BJ (cell line): ENCODE measurements at places on chromosomes 5 and 9.
A peak's percentile ranks its signal among the peaks of the same experiment; 100 is the strongest.

DNA sequence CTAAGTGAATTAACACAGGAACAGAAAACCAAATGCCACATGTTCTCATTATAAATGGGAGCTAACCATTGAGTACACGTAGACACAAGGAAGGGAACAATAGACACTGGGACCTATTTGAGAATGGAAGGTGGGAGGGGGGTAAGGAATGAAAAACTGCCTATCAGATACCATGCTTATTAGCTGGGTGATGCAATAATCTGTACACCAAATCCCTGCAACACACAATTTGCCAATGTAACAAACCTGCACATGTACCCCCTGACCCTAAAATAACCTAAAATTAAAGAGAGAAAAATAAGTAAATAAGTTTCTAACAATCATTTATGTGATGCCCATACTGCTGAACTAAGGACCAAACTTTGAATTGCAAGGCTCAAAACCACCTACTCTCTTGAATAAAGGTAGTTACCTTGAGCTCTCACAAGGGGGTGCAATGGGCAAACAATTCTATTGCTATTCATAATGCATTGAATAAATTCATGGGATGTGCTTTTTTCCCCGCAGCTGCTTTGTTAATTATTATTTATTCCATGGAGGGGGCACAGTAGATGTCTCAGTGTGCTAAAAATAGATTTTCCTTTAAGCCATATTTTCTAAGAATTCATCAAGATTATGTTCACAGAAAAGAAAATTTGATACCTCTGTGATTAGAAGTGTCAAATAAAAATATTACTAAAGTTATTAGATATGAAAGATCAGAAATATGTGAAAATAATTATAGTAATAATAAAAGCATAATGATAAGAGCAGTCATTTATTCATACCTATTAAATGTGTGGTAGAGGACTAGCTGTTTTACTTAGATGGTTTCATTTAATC, 76.2 kb upstream of the PTPN3 start:
- DNase-seq = peak; percentile 9

- DNase-seq = no peak
These were observed 35.2 kb downstream of the LMNB1 start for GRCh38 chr5:126812199-126812570.

GRCh38 chr9:125758986-125759763, 12.0 kb downstream of the PBX3 start:
- no peak for DNase-seq

GRCh38 chr5:14700478-14701436, 36.2 kb downstream of the OTULIN start:
- DNase-seq = no peak

DNA sequence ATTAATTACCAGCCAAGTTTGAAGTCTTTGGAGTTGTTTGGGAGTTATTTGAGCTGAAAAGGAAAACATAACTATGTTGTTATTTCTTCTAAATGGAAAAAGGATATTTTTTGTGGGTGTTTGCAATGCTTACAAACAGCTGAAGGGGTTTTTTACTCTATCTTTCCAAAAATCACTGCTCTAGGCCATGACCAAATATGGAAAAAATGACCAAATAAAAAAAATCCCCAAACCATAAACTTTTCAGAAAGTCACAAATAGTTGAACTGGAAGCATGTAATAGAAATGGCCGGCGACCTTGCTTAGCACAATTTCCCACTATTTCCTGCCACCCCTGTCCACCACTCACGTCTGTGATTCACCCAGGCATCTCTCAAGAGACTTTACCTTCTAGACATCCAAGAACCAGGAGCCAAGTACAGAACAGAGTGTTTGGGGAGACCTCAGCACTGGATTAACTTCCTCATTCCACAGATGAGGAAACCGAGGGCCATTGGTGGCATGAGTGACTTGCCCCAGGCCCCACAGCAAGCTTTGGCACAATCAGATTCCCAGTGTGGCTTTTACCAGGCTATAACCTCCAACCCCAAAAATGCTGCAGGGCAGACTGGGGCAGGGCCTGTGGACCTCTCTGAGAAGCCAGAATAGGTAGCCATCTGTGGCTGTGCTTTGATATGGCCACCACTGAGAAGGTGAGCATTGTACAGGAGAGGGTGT, 84.5 kb downstream of the NRG2 start:
- DNase-seq = no peak

DNA sequence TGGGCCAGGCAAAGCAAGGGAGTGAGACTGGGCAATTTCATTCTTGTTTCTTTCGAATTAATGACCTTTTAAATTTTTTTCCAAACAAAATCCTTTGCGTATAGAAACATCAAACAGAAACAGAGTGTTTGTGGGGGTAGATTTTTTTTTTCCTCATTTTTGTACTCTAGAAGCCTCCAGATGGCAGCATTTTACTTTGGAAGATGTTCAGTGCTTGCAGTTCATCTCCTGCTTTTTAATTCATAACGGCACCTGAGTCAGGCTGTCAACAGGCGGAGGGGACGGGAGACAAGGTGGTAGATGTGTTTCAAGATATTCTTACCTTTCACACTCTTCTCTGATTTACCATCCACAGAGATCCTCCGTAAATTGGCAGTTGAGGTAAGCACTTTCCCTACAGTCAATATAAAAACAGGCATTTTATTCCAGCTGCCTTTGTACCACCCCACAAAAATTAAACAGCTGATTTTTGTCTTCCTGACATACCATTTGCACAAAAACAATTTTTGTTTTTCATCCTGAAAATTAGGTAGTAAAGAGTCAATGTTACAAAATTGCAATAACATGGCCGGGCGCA, 99.5 kb upstream of the FBXL17 start:
- no peak for DNase-seq

- DNase-seq = no peak
These were observed 143.0 kb upstream of the TARS1 start for GRCh38 chr5:33297760-33298216.

- DNase-seq = no peak
These were observed 235.5 kb upstream of the ACTBL2 start for GRCh38 chr5:57718155-57718554.

DNA sequence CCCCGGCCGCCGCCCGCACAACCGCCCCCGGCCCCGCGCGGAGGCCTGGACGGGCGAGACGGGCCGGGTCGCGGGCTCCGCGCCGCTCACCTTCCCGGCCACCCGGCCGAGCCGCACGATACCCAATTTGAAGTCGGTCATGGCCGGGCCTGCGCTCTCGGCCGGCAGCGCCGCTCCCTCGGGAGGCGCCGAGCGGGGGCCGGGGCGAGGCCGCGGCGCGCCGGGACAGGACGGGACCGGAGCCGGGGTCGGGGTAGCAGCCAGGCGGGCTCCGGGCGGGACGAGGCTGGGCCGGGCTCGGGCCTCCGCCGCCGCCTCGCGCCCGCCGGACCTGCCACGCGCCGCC, 216 bp downstream of the ZMYND19 start:
- no peak for DNase-seq

DNA sequence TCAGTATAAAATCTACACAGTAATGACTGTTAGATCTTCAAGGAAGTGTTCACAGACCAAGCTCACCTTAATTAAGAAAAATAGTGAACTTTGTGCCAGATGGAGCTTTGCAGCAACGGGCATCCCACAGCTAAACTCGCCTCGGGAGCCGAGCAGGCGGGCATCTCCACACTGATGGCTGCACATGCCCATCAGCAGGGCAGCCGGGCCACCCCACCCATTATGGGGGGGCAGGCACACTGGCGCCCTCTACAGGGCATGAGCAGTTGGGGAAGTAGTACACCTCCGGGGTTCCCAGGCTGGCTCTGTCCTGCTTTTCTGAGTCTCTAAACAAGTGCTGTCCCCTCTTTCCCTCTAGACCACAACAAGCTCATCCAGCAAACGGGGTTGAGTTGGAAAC, 21.6 kb downstream of the ANKS6 start:
- DNase-seq = no peak

DNA sequence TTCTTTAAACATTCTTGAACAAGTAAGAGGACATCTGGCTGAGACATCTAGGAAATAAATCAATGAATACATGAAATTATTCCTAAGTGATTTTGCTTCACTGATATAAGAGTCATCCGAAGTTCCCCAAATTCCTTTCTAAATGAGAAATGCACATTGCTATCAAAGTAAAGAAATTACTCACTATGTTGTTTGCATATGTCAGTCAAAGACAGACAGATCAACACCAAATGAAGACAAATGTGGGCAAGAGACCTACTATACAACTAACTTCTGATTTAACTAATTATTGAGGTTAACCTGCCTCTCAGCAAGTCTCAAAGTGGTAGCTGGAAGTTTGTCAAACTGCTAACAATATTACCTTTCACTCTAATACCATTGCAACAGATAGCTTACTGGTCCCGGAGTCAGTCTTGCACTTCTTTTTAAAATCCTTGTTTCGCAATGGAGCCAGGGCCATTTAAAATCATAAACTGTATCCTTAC, 13.2 kb downstream of the TUT7 start:
- no peak for DNase-seq

DNA sequence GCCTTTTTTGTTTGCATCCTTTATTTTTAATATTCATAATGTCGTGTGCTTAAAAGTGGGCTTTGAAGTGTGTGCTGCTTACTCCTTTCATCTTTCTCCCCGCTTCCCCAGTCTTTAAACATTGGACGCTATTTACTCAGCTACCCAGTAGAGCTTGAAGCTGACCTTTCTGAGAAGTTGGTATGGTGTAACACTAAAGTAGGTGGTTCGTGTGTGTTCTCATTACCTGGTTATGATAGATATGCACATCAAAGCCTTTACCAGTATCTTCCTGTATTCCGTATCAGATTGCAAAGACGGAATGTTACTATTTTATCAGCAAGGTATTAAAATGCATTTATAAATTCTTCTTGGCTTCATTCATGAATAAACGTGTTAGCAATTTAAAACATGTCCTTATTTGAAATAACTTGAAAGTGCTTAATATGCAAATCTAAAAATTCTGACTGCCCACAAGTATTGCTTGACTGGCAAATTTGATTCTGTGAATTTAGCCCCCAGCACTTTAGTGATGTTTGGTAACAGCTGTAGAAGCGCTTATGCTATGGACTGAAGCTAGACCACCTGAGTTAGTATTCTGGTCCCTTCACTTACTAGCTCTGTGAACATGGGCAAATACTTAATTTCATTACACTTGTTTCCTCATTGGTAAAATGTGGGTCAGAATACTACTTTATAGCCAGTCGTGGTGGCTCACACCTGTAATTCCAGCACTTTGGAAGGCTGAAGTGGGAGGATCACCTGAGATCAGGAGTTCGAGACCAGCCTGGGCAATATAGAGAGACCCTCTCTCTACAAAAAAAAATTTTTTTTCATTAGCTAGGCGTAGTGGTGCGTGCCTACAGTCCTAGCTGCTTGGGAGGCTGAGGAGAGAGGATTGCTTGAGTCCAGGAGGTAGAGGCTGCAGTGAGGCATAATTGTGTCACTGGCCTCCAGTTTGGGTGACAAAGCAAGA, 1.7 kb downstream of the RRAGA start:
- no peak for DNase-seq

DNA sequence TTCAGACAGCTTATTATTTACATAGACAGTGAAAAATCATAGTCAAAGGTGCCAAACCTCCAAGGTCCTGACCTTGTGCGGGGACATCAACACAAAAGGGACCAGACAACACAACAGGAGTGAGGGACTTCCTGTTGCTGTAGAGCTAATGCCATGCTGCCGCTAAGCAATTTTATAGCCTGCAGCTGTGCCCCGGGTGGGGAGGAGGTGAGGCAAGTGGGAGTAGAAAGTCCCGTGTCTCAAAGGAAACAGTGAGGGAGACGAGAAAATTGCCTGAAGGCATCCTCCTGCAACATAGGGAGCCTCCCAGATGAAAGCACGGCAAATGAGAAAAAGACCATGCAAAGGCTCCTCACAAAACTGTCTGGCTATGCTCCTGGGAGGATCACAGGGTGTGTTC, 58.8 kb downstream of the CAAP1 start:
- peak; percentile 12 for DNase-seq

DNA sequence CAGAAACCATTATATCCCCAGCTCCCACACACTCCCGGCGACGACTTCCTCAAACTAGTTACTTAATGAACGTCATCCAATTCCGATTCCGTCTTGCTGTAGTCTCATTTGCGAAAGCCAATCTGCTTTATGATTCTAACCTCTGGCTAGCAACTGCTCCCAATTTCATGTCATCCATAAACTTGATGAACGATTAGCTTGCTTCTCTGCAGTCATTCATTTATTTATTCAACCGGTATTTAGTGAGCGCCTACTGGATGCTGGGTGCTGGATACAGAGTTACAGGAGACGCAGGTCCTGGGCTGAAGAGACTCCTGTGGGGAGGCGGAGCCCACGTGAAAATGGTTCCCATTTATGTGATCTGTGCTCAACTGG, 46.2 kb downstream of the TSPAN17 start:
- no peak for DNase-seq

GRCh38 chr5:10275460-10275859, 25.4 kb downstream of the CCT5 start:
- DNase-seq = no peak

DNA sequence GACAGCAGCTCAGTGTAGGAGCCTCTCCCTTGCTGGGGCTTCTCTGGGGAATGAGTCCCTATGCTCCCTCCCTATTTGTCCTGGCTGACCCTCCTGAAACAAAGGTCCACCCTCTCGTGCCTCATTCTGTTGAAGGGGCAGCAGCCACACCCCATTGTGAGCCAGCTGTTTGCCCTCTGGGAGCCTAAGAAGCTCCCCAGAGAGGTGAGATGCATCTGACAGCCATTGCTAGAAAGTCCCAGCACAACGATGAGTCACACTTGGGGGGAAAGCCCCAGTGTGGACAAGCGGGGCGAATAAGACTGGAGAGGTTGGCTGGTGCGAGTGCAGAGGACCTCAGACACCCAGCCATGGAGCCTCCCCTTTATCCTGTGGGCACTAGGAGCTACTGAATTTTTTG, 101.4 kb downstream of the PPARGC1B start:
- DNase-seq = no peak

DNA sequence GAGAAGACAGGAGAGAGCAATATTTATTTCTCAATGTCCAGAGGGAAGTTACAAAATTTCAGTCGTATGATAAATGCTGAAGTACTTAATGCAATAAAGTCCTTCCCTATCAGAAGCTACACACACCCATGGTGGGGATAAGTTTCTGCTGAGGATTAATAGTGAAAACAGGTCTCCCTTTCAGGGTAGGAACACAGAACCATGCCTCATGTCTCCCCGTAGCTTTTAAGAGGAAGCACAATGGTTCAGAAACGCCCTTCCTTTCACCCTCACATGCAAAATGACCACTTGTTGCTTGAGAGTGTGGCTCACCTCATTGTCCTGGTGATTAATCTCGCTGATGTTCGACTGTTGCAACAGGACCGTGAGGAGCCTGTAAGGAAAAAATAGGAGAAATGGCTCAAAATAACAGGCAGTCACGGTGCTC, 73.6 kb downstream of the ANKRD55 start:
- DNase-seq = no peak

GRCh38 chr5:142104491-142104890, 4.1 kb upstream of the NDFIP1 start:
- DNase-seq = no peak

- no peak for DNase-seq
These were observed 70.9 kb downstream of the GAPVD1 start for GRCh38 chr9:125332527-125332926.
